ENCODE measurements at places on chromosomes 5 and 9.

DNA sequence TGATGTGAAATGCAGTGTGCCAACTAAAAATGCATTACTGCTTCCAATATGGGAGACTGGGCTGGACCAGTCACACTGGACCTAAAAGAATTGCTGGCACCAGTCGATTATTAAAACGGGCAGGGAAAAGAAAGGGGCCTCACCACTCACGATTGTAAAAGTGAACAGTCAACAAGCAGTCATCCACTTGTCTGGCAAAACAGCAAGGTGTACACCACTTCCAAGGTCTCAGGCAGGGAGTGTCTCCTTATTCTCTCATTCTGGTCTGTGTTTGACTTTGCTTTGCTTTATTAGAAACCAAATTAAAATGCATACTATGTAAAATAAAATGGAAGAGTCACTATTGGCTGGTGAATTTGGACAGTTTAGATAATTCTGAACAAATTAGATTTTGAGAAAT lies 57.8 kb upstream of the TRPM3 start:
- no peak for DNase-seq

GRCh38 chr5:87099968-87100367 lies 167.7 kb upstream of the RASA1 start:
- DNase-seq, result peak; percentile 20

DNA sequence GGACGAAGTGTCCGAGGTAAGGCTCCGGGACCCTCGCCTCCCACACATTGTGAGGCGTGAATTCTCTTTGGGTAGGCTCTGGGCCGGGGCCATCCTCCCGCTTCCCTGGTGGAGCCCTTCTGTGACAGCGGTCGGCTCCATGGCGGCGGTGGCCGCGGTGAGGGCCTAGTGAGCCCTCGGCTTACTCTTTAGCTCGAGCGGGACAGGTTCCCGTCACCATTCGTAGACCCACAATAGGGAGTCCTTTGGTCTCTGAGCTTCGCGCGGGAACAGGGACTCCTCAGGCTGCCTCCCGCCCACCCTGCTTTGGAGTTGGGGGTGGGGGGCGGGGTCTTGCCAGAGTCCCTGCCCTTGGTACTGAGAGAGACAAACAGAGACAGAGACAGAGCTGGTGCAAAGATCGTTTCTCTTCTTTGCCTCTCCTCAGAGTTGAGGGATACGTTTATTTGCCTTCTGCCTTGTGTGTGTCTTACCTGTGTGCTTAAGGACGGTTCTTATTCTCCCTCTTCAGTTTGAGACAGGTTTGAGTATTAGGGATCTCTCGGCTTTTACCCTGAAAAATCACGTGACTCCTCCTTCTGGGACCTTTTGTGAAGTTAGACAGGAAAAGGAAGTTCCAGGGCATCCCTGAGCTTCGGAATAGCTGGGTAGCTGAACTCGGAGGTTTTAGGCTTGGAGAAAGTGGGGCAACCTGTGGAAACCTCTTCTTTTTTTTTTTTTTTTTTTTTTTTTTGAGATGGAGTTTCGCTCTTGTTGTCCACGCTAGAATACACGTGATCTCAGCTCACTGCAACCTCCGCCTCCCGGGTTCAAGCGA lies 833 bp downstream of the ANKHD1 start:
- DNase-seq, result peak; percentile 52

- peak; percentile 97 for DNase-seq
These were observed 146.6 kb upstream of the TUT7 start for GRCh38 chr9:86500667-86501435.

DNA sequence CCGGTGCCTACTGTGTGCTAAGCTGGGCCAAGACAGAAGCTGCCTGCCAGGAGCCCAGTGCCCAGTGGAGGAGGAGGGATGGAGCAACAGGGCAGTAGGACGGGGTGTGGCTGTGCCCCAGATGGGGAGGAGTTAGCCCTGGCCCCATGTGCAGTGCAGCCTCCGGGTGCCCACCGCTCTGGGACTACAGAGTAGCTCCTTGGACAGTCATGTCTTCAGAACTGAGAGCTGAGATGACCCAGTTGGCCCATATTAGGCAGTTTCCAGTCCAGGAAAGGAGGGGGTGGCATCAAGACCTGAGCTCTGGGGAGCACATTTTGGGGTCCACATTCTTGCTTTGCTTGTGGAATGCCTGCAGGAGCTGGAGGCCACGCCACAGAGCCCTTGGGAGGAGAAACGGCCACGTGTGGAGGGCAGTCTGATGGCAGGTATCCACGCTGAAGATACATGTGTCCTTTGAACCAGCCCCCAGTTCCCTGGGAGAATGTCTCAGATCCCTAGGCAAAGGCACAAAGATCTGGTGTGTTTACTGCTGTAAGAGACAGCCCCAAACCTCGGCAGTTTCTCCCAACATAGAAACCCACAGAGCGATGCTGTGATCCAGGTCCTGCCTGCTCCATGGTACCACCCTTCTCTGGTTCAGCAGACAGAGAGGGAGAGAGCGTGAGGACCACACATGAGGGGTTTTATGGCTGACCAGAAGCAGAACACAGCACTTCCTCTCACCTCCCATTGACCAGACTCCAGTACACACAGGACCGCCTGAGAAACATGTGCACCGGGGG lies 46.8 kb upstream of the FCN1 start:
- DNase-seq, result no peak

DNA sequence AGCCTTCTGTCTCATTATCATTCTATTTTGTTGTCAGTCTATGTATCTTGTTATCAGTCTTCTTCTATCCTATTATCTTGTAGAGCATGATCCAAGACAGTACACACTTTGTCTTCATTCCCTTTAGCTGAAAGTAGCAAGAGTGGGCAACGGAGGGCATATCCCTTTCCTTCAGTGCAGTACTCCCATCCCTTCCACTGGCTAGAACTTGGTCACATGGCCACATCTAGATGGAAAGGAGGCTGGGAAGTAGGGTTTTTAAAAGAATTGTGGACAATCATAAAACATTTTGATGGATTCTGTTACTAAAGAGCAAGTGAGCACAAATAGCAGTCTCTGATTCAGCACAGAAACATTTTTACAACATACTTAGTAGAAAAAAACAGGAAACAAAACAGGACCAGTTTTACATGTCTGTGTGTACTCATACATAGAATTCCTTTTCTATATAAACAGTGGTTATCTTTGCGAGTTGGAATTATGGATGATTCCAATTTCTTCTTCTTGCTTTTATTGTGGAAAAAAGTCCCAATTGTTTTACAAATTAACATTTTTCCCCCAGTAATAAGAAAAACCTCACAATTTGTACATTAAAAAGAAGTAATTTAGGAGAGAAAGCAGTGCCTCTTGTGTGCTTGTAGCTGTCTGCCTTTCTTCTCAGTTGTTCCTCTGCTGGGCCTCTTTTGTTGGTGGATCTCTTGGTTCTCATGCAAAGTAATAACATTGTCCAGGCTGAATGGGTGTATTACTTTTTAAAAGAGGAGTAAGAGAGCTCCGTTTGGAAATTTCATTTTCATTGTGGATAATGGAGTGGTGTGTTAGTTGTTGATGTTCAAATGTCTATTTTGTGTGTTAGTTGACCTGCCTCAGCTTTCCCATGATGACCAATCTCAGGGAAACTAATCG lies 410.9 kb upstream of the TRPC7 start:
- peak; percentile 80 for DNase-seq

- DNase-seq, result peak; percentile 82
These were observed 43.1 kb downstream of the TMEM174 start for GRCh38 chr5:73215891-73216610.

DNA sequence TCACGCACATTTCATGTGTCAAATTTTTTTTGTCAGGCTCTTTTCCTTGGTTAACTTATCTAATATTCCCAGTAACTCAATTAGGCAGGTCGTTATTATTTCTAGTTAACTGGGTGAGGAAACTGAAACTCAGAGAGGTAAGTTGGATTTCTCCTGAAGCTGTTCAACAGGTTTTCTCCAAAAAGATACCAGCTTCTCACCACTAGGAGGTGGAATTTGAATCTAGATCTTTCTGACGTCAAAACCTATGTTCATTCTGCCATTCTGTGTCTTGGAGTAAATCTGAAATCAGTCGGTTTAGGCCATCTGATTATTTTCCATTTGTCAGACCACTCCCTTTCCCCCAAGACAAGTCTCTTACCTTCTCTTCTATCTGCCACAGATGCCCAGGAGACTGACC lies 572.9 kb downstream of the ACTL7B start:
- no peak for DNase-seq

- DNase-seq, result peak; percentile 81
These were observed 19.2 kb upstream of the NDST1 start for GRCh38 chr5:150488519-150489359.

DNA sequence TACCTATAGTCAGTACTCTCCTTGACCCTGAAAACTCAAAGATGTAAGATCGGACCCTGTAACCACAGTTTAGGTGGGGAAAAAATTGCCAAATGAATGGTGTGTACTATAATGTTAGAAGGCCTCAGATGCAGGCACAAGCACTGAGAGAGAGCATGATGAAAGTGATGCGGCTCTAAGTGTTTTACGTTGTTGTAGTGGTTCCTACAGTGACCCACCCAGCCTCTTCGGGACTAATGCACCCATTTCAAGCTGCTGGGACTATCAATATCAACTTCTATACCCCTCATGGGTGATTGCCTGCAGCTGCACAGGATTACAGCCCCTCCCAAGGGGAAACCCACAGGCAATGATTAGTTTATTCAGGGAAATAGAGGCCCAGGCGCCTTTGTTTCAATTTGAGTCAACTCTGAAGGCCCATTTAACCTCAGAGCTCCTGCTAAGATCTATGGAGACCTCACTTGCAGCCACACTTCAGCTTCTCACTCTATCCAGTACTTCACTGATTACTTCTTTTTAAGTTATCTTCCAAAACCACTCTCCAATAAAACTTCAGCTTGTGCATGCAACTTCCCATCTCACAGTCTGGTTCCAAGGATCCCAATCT lies 340.7 kb downstream of the NR2F1-AS1 start:
- DNase-seq, result no peak

GRCh38 chr5:65952259-65952658 lies 25.9 kb downstream of the ERBIN start:
- DNase-seq, result no peak

GRCh38 chr9:20355022-20355421 lies 267.3 kb downstream of the MLLT3 start:
- peak; percentile 93 for DNase-seq

- DNase-seq, result no peak
These were observed 24.7 kb downstream of the STK10 start for GRCh38 chr5:172163346-172163745.

DNA sequence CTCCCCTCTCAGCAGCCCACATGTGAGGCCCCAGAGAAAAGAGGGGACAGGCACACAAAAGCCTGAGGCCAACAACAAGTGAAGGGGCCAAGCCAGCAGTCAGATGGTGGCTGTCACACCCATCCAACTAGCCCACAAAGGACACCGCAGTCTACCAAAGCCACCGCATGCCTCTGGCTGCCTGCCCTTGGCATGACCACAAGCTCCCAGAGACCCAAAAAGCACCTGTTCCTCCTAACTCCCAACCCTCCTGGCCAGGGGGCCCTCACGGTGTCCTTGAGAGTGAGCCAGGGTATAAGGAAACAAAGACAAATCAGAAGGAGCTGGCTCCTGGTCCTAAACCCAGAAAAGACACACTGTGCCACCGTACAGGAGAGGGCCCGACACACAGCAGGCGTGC lies 77.8 kb upstream of the LRRTM2 start:
- no peak for DNase-seq

- no peak for DNase-seq
These were observed 468.4 kb upstream of the CDH6 start for GRCh38 chr5:30725073-30725472.

- DNase-seq, result peak; percentile 58
These were observed 12.1 kb downstream of the SEMA5A start for GRCh38 chr5:9533562-9534364.

DNA sequence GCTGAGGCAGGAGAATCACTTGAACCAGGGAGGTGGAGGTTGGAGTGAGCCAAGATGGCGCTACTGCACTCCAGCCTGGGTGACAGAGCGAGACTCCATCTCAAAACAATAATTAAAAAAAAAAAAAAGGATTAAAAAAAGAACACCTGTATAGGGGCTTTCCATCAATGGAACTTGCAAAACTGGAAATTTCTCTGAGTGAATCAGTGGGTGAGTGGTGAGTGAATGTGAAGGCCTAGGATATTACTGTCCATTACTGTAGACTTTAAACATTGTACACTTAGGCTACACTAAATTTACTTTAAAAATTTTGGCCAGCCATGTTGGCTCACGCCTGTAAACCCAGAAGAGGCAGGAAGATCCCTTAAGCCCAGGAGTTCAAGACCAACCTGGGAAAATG lies 5.7 kb upstream of the RARS1 start:
- DNase-seq, result no peak

DNA sequence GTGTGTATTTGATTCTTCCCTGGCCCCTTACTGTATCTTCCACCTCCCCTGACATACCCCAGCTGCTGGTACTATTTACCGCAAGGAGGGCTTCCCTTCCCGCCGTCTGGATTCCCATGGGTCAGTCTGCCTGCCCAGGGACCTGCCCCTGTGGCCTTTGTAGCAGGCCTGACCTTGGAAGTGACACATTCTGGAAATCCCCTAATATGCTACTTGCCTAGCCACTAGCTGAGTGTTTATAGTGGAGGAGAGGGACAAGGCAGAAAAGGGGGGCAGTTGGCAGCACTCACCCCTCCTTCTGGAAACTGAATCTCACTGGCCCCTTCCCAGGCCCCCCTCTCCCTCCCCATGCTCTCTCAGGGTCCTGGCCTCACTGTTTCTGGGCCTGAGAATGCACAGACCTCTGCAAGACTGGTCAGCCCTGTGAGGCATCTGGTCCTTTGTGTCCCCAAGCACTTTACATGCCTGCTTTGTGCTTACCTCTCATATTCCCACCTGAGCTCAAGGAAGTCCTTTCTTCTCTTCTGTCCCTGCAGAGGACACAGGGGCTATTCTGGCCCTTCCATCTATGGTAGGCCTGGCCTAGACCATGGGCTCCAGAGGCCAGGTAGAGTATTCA lies 8.2 kb upstream of the CCL21 start:
- DNase-seq, result no peak
